ENCODE measurements at places on chromosomes 3 and 15. TPM values are rescaled to one million over a fixed set of nuclear protein-coding genes. Genes with fewer than 3 reads are reported as not detected.

The LDHAL6B gene
- total RNA-seq: not detected

The A4GNT gene
- not detected for total RNA-seq

DNA sequence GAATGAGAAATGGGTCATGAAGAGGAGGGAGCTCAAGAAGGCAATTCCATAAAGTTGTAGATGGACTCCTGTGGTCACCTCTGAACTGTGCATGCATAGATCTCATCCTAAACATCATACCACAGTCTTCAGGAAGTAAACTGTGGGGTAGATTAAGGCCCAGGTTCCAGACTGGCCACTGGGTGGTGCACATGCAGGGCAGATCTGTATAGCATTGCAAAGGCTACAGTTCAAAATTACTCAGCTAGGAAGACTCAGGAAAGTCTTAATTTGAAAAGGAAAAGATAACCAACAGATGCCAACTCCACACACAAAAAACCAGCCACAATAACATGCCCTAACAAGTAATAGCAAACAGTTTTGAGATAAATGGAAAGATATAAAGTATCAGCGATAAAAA is 20.3 kb downstream of the KY start:
- no peak for DNase-seq
- H3K36me3 ChIP-seq: peaks cover 11% of the 10 kb centered on the region
- no peaks in the 10 kb centered on the region for H3K27me3 ChIP-seq
- no peaks in the 10 kb centered on the region for H3K4me1 ChIP-seq
- H3K4me3 ChIP-seq: no peak overlapping the region

The ARHGEF26 gene
- 3.5 TPM for total RNA-seq

DNA sequence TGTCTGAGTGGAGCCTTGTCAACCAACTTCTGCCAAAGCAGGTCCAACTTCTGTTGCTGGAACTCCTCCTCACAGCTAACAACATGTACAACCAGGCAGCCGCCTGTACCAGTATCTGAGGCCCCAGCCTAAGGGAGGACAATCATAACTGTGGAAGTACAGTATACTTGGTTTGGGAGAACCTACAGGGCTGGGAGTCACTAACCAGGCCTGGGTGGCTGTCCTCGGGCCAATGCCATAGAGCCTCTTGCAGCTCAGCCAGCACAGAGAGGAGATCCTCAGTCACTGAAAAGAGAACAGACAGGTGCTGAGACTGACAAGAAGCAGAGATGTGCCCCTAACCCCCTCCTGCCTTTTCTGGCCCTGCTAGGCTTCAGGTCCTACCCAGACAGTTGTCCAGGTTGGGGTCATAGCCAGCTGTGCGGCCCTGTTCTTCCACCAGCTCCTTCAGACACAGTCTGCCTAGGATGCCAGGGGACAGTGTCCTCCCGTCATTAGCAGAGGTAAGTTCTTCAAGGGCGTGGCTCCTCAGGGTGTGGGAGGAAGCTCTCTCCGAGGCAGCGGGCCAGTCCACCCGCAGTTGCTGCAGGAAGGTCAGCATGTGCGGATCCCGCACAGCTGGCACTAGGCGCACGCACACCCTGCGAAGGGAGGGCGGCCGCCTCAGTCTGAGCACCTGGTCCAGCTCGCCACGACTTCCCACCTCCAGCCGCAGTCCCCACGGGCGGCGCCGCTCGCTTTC is 980 bp downstream of the DALRD3 start:
- peaks cover 35% of the 10 kb centered on the region for H3K4me1 ChIP-seq
- no peaks in the 10 kb centered on the region for H3K27me3 ChIP-seq
- H3K27ac ChIP-seq: peak overlapping the region; percentile 82
- no peak for DNase-seq

DNA sequence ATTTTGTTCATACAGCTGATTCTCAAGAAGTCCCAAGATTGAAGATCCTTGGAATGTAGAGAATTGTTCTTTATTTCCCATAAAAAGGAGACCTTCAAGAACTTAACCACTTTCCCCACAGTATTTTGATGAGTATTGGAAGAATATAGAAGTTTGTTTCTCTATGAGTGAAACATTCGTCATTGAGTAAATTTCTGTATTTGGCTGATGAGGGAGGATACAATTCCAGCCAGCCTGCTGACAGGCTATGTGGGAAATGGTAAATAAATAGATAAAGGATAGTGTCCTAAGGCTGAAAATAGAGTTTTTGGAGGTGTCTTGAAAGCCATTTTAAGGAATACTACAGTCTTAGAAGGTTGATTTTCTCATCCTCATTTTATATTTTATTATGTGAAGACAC is 1076.1 kb downstream of the ROBO2 start:
- H3K4me3 ChIP-seq: no peak overlapping the region
- no peak for DNase-seq
- H3K27me3 ChIP-seq: peaks cover 13% of the 10 kb centered on the region
- H3K4me1 ChIP-seq: peaks cover 12% of the 10 kb centered on the region

DNA sequence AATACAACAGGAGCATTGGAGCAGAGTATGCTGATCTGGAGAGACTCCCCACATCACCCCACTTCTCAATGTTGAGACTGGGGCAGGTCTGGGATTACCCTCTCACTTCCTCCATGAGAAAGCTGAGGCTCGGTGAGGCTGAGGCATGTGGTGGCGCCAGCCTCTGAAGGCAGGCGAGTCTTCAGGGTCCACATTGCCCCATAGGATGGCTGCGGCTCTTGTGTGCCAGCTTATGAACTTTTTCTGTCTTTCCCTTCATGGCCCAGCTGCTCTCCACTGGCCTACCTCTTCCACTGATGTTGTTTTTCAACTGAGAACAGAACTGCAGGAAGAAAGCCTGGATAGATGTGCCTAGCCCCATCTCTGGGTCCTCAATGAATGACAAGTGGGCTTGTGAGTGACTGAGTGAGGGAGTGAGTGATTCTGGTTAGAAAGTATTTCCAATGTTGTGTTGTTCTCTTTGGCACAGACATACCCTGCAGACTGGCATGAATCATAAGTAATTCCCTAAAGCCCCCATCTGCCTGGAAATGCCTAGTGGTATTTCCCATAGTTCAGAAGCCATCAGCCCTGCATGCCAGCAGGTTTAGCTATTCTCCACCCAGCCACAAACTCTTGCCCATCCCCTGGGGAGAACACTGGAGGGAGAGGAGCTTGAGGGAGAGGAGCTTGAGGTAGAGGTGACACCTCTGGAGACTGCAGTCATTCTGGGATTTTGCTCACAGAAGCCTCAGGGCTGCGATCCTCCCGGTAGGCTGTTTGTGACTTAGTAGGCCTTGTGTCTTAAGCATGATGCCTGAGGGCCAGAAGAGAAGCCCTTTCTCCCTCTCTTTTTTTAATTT is 56.9 kb downstream of the AMOTL2 start:
- DNase-seq: no peak
- H3K27me3 ChIP-seq: no peaks in the 10 kb centered on the region
- H3K27ac ChIP-seq: peak overlapping the region; percentile 96
- H3K4me1 ChIP-seq: peaks cover 65% of the 10 kb centered on the region
- no peaks in the 10 kb centered on the region for H3K36me3 ChIP-seq

DNA sequence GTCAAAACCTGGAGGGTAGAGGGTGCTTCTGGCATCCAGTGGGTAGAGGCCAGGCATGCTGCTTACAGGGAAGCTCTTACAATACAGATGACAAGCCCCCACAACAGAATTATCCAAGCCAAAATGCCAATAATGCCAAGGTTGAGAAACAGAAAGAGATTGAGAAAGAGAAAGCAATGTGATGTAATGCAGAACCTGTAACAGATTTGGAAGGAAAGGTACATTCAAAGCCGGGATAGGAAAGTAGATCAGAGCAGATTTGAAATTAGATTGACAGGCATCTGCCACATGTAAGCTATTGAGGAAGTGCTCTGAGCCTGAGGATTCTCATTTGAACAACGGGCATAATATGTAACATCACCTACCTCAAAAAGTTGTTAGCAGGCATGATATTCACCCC is 157.9 kb downstream of the FHIT start:
- DNase-seq: no peak
- H3K27ac ChIP-seq: no peak overlapping the region
- peaks cover 1% of the 10 kb centered on the region for H3K36me3 ChIP-seq

- no peak overlapping the region for H3K27ac ChIP-seq
- no peak for DNase-seq
- H3K4me3 ChIP-seq: no peak overlapping the region
- peaks cover 2% of the 10 kb centered on the region for H3K36me3 ChIP-seq
These were observed 130.4 kb upstream of the ATP10A start for GRCh38 chr15:25993506-25993905.

GRCh38 chr3:11530153-11530721 is 113.5 kb downstream of the VGLL4 start:
- no peaks in the 10 kb centered on the region for H3K27me3 ChIP-seq
- H3K27ac ChIP-seq: peak overlapping the region; percentile 96
- DNase-seq: peak; percentile 96
- H3K4me1 ChIP-seq: peaks cover 65% of the 10 kb centered on the region

The CCR3 gene
- total RNA-seq: not detected

The PAQR5 gene
- not detected for total RNA-seq

GRCh38 chr3:115239717-115240116 is 92.6 kb upstream of the ZBTB20 start:
- no peaks in the 10 kb centered on the region for H3K27me3 ChIP-seq
- no peak for DNase-seq
- H3K4me1 ChIP-seq: peaks cover 17% of the 10 kb centered on the region

DNA sequence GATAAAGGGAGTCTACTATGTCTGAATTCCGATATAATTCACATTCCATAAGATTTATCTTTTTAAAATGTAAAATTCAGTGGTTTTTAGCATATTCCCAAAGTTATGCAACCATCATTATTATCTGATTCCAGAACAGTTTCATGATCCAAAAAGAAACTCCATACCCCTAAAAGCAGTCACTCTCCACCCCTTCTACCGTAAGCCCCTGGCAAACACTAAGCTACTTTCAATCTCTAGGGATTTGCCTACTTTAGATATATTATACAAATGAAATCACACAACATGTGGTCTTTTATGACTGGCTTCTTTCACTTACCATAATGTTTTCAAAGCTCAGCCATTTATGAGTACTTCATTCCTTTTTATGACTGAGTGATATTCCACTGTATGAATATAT is 65.6 kb downstream of the TMEM212 start:
- H3K27ac ChIP-seq: no peak overlapping the region
- no peak overlapping the region for H3K4me3 ChIP-seq
- no peaks in the 10 kb centered on the region for H3K4me1 ChIP-seq

DNA sequence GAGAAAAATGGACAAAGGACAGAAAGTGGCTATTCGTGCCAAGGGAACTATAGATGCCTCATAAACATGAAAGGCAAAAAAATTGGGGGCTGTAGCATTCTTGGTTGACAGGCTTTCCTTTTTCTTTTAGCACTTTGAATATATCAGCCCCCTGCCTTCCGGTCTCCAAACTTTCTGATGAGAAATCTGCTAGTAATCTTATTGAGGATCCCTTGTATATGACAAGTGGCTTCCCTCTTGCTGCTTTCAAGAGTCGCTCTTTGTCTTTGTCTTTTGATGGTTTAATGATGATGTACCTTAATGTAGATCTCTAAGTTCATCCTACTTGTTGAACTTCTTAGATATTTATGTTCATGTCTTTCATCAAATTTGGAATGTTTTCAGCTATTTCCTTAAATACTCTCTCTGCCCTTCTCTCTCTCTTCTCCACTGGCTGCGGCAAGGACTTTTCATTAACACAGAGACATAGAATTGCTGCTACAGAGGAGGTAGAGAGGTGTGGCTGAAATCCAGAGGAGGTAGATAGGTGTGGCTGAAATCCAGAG is 59.4 kb upstream of the EPHB3 start:
- no peak overlapping the region for H3K4me3 ChIP-seq
- DNase-seq: no peak
- peaks cover 5% of the 10 kb centered on the region for H3K36me3 ChIP-seq
- H3K27ac ChIP-seq: no peak overlapping the region
- peaks cover 63% of the 10 kb centered on the region for H3K27me3 ChIP-seq

- H3K36me3 ChIP-seq: peaks cover 5% of the 10 kb centered on the region
- no peak overlapping the region for H3K27ac ChIP-seq
- H3K27me3 ChIP-seq: no peaks in the 10 kb centered on the region
- H3K4me1 ChIP-seq: peaks cover 27% of the 10 kb centered on the region
- no peak overlapping the region for H3K4me3 ChIP-seq
These were observed 22.1 kb downstream of the ARNT2 start for GRCh38 chr15:80426316-80426715.

The TJP1 gene
- total RNA-seq: 91.7 TPM

GRCh38 chr15:27327467-27328025 is 356.6 kb downstream of the GABRG3 start:
- H3K27ac ChIP-seq: no peak overlapping the region
- no peaks in the 10 kb centered on the region for H3K4me1 ChIP-seq
- H3K4me3 ChIP-seq: no peak overlapping the region
- no peaks in the 10 kb centered on the region for H3K36me3 ChIP-seq
- no peak for DNase-seq

DNA sequence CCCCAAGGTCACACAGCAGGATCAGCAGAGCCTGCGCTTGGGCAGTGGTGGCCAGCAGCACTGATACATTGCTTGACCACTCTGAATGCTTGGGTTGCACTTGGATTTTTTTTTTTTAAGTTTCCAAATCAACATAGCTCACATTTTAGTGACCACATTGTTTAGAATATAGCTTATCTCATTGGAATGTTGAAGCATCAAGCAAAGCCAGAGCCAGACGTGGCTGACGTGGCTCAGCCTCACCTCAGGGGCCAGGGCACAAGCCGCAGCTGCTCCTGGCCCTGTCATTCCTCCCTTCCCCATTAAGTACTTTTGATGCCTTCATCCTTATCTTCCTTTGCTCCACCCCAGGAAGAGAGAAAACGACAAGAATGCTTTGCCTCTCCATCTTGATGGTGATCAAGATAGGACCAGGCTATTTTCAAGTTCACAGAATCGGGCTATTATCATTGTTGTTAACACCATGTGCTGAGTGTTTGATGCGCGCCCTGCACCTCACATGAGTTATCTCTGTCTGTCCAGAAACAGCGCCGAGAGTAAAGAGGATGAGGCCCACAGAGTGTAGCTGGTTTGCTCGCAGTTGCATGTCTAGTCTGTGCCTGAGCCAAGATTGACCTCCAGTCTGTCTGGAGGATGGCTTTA is 75.8 kb downstream of the AAGAB start:
- DNase-seq: peak; percentile 38
- H3K27me3 ChIP-seq: no peaks in the 10 kb centered on the region
- H3K27ac ChIP-seq: peak overlapping the region; percentile 78
- peaks cover 18% of the 10 kb centered on the region for H3K36me3 ChIP-seq
- peaks cover 40% of the 10 kb centered on the region for H3K4me1 ChIP-seq

DNA sequence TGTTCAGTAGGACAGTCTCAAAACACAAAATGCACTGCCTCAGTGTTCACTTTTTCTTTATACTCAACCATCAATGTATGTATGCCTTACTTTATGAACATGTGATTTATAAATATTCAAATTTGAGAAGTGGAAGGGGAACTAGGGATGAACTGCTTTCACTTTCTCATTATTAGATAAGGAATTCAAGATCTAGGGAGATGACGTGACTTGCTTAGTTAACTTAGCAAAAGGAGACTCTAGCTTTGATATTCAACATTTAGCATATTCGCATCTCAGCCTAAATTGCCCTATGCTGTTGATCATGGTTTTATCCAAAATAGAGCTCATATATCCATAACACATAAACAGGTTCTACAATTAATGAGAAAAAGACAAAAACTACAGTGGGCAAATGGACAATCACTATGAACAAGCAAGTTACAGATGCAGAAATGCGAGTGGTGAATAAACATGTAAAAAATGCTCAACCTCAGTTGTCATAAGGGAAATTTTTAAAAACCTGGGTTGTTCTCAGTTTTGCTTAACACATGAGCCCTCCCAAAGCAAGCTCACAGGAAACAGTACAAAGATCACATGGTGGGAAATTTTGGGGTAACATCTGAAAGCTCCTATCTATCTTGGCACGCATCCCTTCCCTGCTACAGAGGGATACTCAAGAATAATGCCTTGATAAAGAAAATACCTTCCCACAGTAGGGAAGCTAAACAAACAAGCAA is 269.8 kb downstream of the THRB start:
- peaks cover 1% of the 10 kb centered on the region for H3K36me3 ChIP-seq
- H3K27me3 ChIP-seq: no peaks in the 10 kb centered on the region
- DNase-seq: no peak
- H3K4me3 ChIP-seq: no peak overlapping the region
- H3K27ac ChIP-seq: no peak overlapping the region
